ENCODE measurements at places on chromosomes 4 and X. TPM values are rescaled to one million over a fixed set of nuclear protein-coding genes. Genes with fewer than 3 reads are reported as not detected.
A peak's percentile ranks its signal among the peaks of the same experiment; 100 is the strongest.

Gene MTTP
- total RNA-seq: 2.0 TPM

Gene ADGRG2
- 2.4 TPM for total RNA-seq

Gene ITM2A
- 71.3 TPM for total RNA-seq

Gene ZIC3
- 2.0 TPM for total RNA-seq

Gene F11
- total RNA-seq: not detected

Gene WDR19
- total RNA-seq: 43.2 TPM

Gene NMU
- total RNA-seq: 2.0 TPM

Gene CPLX1
- total RNA-seq: 1.2 TPM

Gene SUPT20HL2
- total RNA-seq: not detected

Gene COX7B2
- total RNA-seq: not detected

DNA sequence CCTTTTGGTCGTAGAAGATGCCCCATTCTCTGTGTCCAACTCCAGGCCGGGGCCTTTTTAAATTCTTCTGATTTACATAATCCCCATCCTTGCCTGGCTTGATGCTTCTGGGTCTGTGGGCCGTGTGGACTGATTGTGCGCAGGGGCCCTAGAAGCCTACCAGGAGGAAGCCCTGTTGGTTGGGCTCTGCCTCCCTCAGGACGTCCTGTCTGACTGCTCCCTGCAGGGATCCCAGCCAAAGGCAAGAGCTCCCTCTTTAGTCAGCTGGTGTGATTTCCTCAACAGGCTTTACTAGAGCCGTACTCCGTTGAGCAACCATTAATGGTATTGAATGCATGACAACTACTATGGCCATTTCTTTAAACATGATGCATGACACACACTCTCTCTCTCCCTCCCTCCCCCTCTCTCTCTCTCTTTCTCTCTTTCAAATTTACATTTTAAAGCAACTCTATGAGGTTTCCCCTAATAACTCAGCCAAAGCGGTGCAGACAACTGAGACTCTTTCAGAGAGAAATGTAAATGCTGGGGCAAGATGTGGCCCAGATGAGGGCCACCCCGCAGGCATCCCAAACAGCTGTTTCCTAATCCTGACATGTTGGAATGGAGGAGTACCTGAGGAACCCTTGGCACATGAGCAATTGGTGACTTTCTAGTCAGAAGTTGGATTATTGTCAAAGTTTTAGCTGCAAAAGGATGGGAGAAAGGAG is 117.3 kb downstream of the DRD5 start:
- DNase-seq: peak; percentile 49

GRCh38 chr4:168797194-168797593 is 212.9 kb downstream of the CBR4 start:
- DNase-seq: no peak

DNA sequence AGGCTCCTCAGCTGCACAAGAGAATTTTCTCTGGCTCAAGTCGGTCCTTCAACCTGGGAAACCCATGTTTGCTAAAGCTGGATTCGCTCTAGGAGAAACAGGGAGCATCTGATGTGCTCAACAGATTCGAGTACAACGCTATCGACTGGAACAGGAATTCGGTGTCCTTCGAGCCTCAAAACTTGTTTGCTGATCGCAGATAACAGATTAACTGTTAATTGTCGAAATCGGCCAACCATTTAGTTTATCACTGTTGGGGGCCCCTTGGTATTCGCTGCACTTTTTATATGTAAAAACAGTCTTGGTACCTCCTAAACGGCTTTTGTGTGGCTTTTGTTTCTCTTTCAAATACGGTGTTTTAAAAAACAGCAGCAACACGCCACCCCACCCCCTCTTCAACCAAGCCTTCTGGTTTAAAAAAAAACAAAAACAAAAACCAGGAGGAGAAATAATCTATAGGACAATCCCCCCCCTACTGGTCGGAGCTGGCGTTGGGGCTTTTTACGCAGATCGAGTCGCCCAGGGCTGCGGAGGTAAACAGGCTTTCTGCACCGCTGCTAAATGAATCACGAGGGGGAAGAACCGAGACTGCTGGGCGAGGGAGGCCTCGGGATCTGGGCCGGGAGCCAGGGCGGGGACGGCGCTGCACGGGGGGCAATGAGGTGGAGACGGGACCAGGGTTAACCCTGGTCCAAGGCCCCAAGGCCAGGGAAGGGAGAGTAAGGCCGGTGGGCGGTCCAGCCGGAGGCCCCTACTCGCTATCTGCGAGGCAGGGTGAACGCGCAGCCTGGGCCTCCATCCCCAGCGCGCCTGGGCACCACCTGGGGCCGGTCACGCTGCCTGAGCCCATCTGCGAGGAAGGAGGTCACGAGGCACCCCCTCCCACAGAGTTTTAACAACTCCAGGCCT is 71.7 kb upstream of the BCOR start:
- no peak for DNase-seq

DNA sequence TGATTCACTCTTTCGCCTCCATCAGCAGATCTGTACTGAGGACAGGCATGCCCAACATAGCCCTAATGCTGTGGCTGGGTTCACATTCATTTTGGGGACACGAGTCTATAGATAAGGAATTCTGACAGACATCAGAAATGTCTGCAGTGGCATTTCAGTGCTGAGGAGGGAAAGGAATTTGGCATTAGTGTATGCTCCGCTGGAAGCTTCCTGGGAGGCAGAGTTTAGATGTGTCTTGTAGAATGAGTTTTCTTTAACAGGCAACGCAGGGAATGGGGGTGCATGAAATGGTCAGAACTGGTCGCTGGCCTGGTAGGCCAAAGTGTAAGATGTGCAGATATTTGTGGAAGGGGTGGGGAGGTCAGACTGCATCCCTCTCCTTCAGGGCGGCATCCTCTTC is 43.5 kb upstream of the ZNF518B start:
- DNase-seq: no peak

DNA sequence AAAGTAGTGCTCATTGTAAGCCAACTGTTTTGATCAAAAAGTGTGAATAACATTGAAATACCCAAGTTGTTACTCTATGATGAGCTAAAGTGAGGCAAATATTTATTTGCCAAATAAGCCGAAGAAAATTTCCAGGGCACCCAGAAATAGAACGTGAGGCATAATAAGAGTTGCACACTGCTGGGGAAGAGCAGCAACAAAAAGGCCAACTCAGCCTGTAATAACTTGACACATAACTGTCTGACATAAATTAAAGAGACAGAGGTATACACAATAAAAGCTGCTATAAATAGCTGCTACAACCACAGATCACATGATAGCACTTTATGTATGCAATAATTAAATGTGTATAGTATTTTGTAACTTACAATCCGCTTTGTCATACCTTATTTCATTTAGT is 2.0 kb upstream of the ABCB7 start:
- DNase-seq: no peak

GRCh38 chrX:148466292-148466691 is 34.1 kb upstream of the AFF2 start:
- DNase-seq: no peak

- DNase-seq: no peak
These were observed 181.6 kb upstream of the LEF1 start for GRCh38 chr4:108350332-108350731.

GRCh38 chrX:9055354-9055753 is 21.4 kb upstream of the FAM9B start:
- DNase-seq: no peak

DNA sequence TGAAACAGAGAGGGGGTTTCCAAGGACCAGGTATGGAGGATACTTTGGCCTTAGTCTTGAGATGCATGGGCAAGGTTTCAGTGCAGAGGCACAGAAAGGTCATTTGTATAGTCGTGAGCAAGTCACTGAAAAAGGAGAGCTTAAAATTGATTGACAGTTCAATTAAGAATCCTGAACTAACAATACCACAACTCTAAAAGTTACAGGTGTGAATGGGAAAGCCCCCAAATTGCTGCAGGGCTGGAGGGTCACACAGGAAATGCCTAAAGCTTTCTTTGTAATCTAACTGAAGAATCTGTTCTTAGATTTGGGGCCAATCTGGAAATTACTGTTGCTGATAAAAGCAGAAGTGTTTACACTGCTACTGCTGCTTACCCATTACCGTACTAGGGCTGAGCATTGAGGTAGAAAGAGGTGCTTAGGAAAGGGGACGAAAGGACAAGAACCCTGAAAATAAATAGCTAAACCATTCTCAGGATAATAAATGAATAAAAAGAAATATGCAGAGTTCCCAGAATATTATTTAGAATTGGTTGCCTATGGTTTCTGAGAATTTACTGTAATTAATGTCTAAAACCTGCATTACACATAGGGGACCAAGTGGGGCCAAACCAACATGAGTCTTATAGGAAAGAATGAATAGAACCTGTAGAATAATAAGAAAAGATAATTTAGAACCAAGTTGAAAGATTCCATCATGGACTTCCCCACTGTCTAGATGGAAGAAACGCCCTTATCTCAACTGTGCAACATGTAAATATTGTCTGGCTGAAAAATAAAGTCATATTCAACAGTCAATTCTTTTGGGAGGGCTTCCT is 91.9 kb upstream of the PPP1R2C start:
- no peak for DNase-seq

GRCh38 chr4:185339941-185340340 is 55.8 kb downstream of the LRP2BP start:
- no peak for DNase-seq

- no peak for DNase-seq
These were observed 159.3 kb downstream of the PTCHD1 start for GRCh38 chrX:23493941-23494374.

All from frontal cortex (tissue), 4 donors.